Stimulated activated CD4-positive, alpha-beta T cell treated with anti-CD3 and anti-CD28 coated beads, TNF-alpha, amount 100 ng/mL, for 1 hour (primary cell): ENCODE measurements at places on chromosomes 3 and 15.

DNA sequence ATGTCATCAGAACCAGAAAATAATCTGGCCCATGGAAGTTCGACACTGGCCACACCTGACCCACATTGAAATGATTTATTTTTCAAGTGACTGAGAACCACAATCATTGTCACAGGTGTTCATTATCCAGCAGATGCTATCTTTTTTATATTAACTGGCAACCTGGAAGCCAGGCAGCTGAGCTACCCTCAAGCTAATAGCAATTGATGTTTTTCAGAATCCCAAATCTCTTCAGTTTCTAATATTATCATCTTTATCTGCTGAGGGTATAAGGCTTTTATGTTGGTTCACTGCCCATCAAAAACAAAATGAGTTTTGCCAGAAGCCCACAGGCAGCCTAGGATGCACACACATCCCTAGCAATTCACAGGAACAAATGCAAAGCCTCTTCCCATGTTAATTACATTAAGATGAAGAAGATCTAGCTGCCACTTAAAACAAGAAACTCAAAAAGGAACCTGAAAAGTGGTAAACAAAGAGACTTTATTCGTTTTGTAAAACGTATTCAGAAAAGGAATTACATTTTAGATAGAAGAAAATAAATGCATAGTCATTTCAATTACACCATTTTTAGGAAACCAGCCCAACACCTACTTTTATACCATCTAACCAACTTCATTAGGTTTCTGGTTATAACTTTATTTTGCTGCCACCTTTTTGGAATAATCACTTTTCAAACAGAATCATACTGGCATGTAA, 40.9 kb upstream of the STRIT1 start:
- DNase-seq: no peak

GRCh38 chr15:25728816-25729215, 134.3 kb downstream of the ATP10A start:
- DNase-seq: no peak

- no peak for DNase-seq
These were observed 75.5 kb downstream of the RBPMS2 start for GRCh38 chr15:64699751-64700388.

- no peak for DNase-seq
These were observed at the start of gene SLC51A for GRCh38 chr3:196216089-196216564. TSS of gene SLC51A (plus strand) at chr3:196216534. CDS start at chr3:196216713, 179 bp downstream.

DNA sequence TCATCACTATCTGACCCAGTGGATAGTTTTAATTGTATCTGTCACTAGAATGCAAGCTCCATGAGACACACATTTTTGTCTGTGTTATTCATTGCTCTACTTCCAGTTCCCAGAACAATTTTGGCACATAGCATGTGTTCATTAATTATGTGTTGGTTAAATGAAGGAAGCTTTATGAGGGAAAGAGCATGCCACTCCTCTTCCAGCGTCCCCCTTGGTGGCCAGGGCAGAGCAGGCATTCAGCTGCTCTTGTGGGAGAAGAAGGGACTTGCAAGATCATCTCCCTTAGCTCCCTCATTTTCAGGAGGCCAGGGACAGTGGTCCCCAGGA, 489 bp upstream of the GALNT15 start:
- DNase-seq: no peak

DNA sequence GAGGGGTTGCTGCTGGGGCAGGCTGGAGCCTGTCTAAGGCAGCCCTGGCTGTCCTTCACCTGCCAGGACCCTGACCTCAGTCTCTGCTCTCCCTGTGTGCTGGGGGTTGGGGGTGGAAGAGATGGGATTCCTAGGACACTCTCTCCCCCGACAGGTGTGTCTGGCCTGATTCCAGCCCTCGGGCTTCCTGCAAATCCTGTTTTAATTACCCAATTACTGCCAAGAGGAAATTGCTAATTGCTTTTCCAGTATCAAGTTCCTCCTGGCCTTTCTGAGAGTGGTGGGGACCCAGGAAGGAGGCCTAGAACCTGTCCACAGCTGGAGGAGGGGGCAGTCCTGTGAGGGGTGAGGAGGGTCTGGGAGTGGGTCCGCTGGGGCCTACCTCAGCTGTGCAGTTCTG, 15.8 kb downstream of the PLXNA1 start:
- DNase-seq: no peak

- no peak for DNase-seq
These were observed 388.2 kb upstream of the AGTR1 start for GRCh38 chr3:148309390-148310035.

DNA sequence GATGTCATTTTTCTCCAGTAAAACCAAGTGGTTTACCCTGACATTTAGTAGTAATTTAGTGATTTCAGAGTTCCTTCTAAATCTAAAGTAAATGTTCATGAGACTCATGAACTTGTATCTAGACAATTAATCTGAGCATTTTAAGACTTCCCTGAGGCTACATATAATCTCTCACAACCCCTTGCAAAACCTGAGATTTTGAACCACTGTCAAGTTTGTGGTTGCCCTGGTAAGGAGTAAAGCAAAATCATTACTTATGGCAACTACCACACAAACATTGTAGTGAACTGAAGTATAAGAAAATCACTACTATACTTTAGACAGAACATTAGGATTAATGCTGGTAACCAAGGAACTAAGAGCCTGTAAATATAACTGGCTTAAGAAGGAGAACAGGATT, 370.2 kb downstream of the TIGIT start:
- no peak for DNase-seq
